ENCODE measurements at places on chromosomes 5 and 9. TPM values are rescaled to one million over a fixed set of nuclear protein-coding genes. Genes with fewer than 3 reads are reported as not detected.

DNA sequence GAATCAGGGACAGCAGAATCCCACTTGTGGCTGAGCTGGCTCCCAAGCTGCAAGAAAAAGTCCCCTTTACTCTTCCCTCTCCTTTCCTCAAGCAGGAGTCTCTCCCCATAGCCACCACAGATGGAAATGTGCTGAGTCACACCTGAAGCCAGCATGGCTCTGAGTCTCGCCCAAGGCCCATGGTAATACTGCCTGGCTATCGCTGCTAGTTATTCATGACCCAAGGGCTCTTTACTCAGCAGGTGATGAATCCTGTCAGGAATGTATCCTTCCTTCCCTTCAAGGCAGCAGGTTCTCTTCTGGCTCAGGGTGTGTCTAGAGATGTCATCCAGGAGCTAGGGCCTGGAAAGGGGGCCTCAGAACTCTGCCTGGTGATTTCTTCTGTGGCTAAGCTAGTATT, 403.3 kb upstream of the PTPRD start:
- DNase-seq = no peak

DNA sequence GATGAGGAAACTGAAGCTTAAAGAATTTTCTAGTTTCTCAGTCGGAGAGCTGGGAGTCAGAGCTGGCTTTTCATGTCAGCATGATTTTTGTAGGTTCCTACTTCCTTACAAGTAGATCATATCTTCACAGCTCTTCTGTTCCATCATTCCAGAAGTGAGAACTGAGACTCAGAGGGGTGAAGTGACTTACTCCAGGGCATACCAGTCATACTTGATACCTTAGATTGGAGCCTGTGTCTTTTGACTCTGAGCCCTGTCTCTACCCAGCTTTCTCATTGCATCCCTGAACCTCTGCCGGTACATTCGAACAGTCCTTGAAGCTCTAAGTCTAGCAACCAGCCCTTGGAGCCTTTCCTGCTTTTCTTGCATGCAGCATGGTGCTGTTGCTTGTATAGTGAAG, 53.3 kb downstream of the MCCC2 start:
- DNase-seq = no peak

GRCh38 chr5:120808135-120808534, 344.0 kb downstream of the PRR16 start:
- DNase-seq = no peak

- DNase-seq = peak; percentile 93
Observed at GRCh38 chr9:131393622-131394463, at the start of gene PRRC2B. Gene PRRC2B (plus strand): TSS chr9:131394086. CDS start chr9:131430145, 36,059 bp downstream.

GRCh38 chr5:113900141-113900540, 386.6 kb downstream of the YTHDC2 start:
- no peak for DNase-seq

DNA sequence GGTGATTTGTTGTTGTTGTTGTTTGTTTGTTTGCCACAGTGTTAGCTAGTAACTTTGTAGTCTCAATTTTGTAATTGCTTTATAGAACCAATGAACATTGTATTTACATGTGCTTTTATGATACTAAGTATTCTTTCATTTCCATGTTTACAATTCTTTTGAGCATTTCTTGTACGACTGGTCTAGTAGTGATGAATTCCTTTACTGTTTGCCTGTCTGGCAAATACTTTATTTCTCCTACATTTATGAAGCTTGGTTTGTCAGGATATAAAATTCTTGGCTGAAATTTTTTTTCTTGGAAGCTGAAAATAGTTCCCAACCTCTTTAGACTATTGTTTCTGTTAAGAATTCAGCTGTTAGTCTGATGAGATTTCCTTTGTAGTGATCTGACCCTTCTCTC, 55.6 kb upstream of the SNCAIP start:
- no peak for DNase-seq

GRCh38 chr9:124010665-124011321, 775 bp upstream of the LHX2 start:
- DNase-seq = no peak

DNA sequence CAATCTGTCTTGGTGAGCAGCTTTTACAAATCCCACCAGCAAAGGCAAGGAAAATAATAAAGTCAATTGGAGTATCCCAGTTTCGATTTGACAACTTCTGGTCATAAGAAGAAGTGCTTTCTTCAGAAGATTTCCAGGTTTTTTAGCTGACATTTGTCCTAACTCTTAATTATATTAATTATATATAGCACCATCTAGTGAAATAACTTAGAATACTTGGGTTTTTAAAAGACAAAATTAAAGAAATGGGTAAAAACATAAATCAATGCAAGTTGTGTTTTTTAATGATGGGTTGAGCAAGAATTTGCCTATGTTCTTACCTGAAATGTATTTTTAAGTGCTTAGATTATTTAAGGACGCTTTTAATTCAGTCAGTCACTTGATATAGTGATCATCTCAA, 421.8 kb downstream of the ACTL7B start:
- DNase-seq = no peak

GRCh38 chr5:132468656-132469379, 21.8 kb downstream of the IRF1 start:
- DNase-seq = no peak

GRCh38 chr9:127966416-127967150, 14.2 kb downstream of the EEIG1 start:
- DNase-seq = peak; percentile 74

DNA sequence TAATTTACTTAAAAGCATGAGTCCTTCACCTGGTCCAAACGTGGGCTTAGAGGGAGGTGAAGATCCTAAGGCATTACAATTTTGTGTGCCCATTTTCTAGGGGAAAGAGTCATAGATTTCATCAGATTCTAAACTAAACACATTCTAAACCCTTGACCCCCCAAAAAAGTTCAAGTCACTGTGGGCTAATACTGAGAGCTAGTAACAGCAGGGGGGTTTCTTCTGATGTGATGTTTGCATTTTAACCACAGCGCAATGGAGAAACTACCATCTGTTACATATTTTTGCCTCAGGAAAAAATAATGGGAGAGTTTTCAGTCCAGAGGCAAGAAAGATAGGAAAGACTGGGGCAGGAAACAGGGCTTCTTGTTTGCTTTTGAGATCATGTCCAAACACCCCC, 110.8 kb upstream of the SLC1A3 start:
- DNase-seq = no peak

DNA sequence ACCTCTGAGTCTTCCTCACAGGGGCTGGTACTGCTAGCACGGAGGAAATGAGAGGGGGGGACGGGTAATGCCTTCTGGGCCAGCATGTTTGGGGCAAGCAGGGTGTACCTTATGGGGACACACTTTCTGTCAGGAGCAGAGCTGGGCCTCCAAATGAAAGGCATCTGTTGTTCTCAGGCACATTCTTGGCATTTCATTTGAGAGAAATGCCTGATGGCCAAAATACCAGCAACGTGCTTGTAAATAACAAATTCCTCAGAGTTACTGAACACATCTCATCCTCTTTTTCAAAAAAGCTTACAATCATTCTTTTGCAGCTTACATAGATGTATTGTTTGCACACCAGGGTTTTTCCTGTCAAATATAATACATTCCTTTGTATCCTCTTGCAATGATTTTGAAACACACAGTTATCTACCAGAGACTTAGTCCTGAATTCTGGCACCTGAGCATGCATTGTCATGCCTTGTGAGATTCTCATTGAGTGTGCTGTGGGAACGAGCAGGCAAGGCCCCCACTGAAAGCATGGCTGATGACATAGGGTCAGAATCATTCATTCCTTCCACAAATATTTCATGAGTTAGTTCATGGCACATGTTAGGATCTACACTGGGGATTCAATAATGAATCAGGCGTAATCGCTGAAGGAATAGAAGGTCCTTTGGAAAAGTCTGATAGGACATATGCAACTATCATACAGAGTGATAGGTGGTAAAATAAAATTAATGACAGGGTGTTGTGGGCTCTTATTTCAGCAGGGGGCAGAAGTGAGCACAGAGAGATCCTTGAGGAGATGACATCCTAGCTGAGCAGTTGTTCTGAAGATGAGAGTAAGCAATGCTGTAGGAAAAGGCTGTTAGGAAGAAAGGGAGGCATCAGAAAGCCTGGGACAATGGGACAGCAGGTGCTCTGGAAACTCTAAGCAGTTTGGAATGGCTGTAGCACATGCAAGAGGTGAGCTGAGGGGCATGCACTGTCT, 260.9 kb upstream of the TUT7 start:
- DNase-seq = no peak

DNA sequence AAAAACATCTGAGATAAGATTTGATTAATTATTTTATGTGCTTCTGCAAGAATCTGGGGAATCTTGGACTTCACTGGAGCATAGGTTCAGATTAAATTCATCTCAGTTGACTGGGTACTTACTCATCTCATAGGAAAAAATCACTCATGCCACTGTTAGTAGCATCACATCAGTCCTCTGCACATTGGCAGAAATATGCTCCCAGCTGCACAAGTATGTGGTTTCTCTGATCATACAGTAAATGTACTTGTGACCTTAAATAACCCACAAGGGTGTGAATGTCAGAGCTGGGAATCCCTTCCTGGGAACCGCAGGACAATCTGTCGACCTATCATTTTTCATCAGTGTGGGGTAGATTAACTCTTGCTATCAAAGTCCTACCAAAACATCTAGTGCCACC, 203.7 kb upstream of the SLC24A2 start:
- no peak for DNase-seq

DNA sequence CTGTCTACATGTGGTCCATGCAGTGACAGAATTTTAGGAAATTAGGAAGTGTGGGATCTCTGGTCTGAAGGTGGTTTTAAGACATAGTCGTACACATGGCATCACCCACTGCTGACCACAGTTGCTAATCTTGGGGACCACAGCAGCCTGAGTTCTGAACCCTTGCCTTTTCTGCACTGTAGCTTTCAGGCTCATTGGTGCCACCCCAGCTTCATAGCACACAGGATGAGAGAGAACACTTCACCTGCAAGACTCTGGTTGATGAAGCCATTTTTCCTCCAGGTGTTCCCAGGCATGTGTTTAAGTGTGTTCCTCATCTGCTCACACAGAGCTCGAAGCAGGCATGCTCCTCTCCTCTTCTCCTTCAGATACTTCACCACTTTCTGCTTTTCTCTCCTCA, 68.2 kb upstream of the S1PR3 start:
- no peak for DNase-seq

DNA sequence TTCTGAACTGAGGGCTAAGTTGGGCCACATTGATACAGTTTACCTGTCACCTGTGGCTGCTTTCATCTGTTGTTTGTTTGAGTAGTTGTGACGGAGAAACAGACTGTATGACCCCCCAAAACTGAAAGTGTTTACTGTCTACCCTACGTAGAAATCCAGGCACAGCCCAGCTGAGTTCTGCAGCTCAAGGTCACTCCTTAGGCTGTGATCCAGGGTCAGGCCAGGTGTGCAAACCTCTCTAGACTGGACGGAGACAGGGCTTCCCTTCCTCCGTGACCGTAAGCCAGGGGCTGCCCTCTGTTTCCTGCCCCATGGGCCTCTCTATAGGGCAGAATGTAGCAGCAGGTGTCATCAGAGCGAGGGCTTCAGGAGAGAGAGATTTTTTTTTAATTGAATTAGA, 207.9 kb upstream of the OTULINL start:
- no peak for DNase-seq

DNA sequence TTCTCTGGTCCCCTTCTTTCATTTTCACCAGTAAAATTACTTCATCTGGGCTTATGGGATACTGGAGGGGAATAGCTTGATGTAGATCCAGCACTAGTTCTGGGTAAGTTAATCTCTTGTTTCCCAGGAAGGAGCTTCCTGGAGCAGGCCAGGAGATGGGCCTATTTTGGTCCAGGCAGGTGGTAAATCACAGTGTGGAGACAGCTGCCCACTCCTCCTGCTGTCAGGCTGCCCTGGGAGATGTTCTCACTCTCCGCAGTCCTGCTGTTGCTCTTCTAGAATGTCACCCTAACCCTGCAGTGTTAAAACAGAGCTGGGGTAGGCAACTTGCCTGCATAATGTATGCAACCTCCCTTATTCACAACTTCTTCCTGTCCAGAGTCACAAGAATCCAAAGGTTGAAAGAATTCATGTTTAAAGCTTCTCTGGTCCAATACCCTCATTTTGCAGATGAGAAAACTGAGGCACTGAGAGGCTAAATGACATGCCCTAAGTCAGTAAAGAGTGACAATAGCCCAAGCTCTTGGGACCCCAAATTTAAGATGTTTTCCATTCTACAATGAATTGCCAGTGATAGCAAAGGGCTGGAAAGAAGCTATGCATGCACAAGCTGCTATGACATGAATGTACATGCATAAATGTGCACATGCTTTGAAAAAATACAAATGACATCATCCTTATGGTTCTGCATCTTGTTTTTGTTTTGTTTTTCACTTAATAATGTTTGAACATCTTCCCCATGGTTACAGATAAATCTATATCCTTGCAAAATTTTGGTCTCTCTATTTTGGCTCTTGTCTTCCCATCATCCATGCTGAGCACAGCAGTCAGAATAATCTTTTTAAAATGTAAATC, 71.8 kb upstream of the ADRA1B start:
- no peak for DNase-seq

- DNase-seq = no peak
Observed at GRCh38 chr5:74186356-74187315, 453.9 kb downstream of the ENC1 start.

DNA sequence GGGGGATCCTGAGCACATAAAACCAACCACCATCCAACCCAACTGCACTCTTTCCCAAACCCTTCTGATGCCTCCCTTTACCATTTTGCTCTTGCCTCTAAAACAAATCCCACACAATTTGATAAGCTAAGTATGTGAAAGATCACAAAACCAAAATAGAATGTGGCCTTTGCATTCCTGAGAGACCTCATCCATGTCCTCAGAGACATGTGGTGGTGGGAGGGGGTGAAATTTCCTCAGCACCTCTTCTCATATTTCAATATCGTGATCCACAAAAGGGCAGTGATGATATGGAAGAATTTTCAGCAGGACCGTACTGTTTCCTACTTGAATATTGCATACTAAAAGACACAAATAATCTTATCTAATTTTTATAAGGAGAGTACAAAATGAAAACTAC, 423.3 kb downstream of the TLE1 start:
- DNase-seq = no peak

The IFNB1 gene
- not detected for total RNA-seq

The GFRA3 gene
- 0.81 TPM for total RNA-seq

The FSTL4 gene
- not detected for total RNA-seq

The LYSMD3 gene
- total RNA-seq = 17.0 TPM

The GRM6 gene
- total RNA-seq = not detected

The AHRR gene
- not detected for total RNA-seq

The EMB gene
- 4.2 TPM for total RNA-seq

The SH3GL2 gene
- total RNA-seq = 0.68 TPM

The SYK gene
- 10.0 TPM for total RNA-seq

The ARSK gene
- total RNA-seq = 8.3 TPM

Data from sigmoid colon (tissue), 7 donors.